ENCODE measurements at places on chromosomes 5 and 9.

DNA sequence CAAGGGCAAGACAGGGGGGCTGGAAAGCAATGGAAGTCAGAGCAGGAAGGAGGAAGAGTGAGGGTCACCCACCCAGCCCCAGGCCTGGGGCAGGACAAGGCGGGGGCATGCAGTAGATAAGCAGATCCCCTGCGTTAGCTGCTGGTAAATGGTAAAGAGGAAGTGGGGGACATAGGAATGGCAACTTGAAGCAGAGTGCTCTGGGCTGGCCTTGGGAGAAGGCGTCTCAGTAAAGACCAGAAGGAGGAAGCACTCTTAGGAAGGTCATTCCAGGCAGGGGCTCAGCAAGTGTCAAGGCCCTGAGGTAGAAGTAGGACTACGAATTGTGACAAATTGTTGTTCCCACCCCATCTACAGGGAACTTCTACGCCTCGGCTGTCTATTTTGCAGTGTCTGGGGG is 15.1 kb downstream of the TCOF1 start:
- DNase-seq: no peak

DNA sequence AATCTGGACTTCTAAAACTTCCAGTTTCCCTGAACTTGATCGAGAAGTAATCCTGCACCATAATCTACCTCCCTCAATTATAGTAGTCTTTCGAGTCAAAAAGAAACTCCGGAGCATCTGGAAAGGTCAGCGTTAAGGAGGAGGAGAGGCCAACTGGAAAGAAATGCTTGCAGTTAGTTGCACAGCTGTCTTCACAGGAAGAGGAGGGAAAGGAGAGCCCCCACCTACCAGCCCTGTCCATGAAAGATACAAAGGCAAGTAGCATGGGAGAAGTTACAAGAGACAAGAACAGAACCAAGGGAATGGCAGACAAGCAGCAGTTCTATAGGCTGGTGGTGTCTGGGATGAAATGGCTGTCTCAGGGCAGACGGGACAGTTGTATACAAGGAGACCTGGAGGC is 170.6 kb downstream of the RAB3C start:
- DNase-seq: no peak

DNA sequence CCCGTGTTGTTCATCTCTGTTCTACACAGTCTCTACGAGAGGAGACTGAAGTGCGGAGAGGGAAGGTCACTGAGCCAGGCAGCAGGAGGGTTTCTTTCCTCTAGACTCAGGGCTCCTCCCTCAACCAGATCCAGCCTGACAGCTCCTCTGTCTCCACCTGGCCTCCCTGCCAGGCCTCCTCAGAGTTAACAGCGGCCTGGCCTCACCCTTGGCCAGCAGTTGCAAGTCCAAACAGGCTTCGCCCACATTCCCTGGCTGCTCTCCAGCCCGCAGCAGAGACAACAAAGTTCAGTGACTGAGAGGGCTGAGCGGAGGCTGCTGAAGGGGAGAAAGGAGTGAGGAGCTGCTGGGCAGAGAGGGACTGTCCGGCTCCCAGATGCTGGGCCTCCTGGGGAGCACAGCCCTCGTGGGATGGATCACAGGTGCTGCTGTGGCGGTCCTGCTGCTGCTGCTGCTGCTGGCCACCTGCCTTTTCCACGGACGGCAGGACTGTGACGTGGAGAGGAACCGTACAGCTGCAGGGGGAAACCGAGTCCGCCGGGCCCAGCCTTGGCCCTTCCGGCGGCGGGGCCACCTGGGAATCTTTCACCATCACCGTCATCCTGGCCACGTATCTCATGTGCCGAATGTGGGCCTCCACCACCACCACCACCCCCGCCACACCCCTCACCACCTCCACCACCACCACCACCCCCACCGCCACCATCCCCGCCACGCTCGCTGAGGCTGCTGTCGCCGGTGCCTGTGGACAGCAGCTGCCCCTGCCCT is at the start of gene HRCT1:
Gene HRCT1 (plus strand): TSS at position 291 of the 768 bp plus-strand sequence. CDS start 86 bp downstream, at position 377.
- no peak for DNase-seq

- DNase-seq: no peak
Observed at GRCh38 chr9:134943836-134944235, 26.1 kb upstream of the FCN1 start.

DNA sequence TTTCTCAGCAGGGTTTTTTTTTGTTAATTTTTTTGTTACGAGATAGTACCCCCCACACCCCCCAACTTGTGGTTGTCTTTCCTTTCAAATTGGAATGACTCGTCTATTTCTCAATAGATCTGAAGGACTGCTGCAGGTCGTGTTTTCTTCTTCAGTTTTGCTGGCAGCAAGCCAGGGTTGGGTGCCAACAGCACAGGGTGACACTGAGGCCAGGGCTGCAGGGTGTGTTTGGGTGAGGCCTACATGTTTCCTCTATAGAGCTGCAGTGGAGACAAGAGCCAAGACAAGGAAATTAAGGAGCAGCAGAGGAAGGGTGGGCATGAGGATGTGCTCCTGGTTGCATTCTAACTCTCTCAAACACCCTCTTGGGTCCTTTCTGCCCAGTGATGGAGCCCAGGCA is 52.2 kb downstream of the NXNL2 start:
- DNase-seq: no peak

DNA sequence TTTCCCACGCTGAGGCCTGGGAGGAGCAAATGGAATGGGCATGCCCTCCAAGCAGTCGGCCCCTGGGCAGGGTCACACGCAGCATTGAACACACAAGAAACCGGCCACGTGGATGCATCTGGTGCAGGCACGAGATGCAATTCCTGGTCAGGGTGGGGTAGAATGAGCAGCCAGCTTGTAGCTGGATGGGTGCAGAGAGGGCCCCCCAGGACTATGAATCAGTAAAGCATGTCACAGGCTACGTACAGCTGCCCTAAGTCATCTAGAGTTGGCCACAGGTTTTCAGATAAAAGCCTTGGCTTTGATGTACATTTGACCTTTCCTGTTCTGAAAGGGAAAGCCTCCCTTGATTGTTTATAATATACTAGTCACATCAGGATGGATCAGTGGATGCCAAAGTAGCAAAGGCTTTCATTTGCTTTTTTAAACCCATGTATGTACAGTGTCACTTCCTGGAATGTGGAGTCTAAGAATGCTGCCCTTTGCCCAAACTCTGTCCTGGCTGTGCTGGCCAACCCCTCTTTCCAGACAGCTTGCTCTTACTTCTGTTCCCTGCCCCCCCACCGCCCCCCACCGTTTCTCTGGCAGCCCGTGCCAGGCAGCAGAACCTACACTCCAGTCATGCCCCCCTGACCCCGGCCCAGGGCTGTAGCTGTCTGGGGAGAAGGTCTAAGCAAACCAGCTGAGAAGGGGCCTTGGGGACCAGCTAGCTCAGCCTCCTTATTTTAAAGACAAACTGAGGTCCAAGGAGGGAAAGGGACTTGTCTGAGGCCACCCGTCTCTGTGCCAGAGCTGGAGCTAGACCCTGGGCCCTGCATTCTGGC is 169.2 kb downstream of the HSPA4 start:
- no peak for DNase-seq

GRCh38 chr5:157106630-157107461 is 2.0 kb downstream of the HAVCR2 start:
- no peak for DNase-seq

- DNase-seq: no peak
Observed at GRCh38 chr9:92164490-92164889, 49.3 kb upstream of the SPTLC1 start.

- no peak for DNase-seq
Observed at GRCh38 chr9:21095561-21095960, 17.8 kb upstream of the IFNB1 start.

DNA sequence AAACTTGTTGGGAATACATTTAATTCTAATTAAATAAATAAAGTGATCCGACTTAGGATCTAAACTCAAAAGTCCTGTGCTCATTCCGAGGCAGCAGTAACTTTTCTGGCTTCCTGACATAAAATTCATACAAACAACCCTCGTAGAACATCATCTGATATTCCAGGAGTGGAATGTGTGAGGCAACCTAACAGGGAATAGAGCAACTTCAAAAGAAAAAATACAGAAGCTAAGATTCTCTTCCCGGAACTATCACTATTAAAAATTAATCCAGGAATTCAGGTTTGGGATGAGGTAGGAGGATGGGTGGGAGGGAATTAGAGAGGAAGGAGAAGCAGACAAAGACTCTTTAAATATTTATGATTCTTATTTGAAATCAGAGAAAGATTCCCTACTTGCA is 32.9 kb upstream of the TRIO start:
- no peak for DNase-seq

DNA sequence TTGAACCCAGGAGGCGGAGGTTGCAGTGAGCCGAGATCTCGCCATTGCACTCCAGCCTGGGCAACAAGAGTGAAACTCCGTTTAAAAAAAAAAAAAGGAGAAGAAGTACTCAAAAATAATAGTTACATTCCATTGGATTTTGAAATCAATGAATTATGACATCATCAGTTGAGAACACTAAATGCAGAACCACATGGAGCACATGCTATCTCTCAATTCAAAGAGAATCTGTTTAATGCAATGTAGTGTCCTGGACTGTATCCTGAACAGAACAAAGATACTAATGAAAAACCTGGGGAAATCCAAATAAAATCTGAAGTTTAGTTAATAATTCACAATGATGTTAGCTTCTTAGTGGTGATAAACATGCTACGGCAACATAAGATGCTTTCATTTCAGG is 20.3 kb downstream of the CDC14B start:
- no peak for DNase-seq

GRCh38 chr5:3202570-3202969 is 393.1 kb upstream of the IRX1 start:
- no peak for DNase-seq

DNA sequence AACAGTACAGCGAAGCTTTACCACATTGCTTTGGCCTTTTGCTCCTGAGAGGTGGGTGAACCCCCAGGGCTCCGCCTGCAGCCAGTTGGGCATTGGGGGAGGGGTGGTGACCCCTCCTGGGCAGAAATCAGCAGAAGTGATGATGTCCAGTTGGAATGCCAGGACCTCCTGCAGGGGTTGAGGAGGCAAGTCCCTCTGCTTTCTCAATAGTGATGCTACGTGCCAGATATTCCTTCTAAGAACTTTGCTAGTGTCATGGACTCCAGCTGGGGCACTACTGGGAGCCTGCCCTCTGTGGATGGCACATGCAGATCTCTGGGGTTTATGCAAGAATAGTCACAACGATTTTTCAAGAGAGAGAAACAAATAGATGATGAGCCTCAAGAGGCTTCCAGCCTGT is 95.6 kb downstream of the NDFIP1 start:
- DNase-seq: no peak

DNA sequence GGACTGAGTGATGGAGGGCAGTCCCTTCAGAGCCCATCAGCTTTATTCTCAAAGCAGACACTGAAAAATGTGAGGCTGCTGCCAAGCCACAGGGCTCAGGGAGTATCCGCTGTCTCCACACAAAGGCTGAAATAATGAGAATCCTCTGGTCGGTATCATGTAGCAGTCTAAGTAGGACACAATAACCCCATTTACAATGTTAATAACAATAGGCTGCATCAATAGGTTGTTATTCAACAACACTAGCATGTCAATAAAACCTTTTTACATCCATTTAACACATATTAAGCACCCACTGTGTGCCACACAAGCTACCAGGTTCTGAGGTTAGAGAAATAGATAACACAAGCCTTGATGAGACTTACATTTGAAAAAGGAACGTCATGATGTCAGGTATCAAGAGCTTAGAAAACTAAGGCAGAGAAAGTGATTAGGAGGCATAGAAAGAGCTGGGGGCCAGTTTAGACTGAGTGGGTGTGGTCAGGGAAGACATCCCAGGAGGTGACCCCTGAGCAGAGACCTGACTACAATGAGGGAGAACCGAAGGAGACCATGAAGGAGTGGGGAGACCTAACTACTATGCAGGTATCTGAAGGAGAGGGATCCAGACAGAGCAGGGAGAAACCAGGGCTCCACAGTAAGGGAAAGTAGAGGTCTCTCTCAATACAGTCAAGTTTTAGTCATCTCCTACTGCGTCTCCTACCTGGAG is 140.1 kb upstream of the GRIA1 start:
- DNase-seq: no peak

DNA sequence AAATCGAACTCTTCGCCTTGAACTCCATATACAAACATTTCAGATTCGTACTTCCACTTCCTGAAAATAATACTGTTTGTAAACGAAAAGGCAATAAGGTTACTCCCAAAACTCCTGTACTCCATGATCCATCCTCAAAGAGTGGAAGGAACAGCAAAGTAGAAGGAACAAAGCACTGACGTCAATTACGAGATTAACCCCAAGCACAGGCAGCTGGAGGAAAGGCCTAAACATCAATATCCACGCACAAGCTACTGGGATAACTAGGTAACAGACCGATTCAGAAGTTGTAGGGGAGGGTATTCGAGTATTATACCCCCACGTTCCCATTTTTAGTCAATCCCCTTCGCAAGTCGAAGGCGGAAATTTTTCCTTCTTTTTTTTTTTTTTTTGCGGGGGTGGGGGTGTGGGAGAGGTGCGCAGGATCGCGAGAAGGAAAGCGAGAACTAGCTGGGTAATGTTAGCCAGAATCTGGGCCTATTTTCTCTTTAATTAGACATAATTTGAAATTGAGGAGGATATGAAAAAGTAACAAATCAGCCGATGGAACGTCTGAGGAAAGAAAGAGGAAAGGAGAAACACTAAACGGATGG is 909 bp downstream of the AFF4 start:
- DNase-seq: peak; percentile 39

DNA sequence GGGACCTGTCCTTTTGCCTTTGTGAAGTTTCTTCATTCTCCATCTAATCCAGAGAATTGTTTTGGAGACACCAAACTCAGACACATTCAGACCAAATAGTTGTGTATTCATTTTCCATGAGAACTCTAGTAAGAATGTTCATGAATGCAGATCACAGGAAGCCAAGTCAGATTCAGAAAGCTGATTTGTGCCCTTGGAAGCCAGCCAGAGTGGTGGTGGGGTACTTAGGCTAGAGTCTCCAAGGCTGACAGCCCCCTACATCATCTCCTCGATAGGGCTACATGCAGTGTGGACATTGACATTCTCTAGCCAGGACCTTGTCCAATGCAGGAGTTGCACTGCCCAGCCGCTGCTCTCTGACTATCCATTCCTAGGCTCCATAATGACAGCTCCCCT is 137.6 kb downstream of the UGCG start:
- no peak for DNase-seq

- DNase-seq: no peak
Observed at GRCh38 chr5:77172713-77173328, 37.7 kb upstream of the PDE8B start.

DNA sequence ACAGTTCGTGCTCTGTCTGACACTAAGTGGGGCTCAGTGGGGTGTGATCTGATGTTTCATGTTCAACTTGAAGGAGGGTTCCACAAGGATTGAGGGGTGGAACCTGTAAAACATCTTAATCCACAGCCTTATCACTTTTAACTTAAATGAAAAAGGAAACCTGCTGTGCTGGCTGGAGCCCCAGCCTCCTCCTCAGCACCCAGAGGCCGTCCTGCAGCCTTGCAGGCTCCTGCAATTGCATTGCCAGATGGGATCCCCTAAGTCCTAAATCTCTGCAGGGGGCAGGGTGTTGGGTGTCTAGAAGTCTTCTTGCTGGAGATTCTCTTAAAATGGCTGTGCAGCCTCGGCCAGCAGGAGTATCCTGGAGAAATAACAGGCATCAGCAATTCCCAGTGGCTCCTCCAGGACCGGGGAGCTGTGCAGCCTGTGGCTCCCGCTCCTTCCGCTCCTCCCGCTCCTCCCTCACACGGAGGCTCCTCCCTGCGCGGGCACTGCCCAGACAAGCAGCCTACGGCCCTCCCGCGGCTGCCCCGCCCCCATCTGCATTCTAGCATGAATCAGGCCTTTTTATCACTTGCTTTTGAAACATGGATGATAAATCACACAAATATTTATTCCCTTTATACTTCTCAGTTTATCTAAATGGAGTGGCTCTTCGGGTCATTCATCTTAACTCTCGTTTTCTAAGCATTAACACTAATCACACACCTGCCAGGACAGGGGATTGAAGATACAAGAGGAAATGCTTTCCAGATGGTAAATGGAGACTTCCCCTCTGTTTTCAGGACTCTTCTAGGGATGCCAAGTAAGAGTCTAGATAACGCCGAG is 131.0 kb downstream of the ADAMTS16 start:
- peak; percentile 96 for DNase-seq

Data from BE2C (cell line).